ENCODE measurements at places on chromosomes 2 and 18.
A peak's percentile ranks its signal among the peaks of the same experiment; 100 is the strongest.

DNA sequence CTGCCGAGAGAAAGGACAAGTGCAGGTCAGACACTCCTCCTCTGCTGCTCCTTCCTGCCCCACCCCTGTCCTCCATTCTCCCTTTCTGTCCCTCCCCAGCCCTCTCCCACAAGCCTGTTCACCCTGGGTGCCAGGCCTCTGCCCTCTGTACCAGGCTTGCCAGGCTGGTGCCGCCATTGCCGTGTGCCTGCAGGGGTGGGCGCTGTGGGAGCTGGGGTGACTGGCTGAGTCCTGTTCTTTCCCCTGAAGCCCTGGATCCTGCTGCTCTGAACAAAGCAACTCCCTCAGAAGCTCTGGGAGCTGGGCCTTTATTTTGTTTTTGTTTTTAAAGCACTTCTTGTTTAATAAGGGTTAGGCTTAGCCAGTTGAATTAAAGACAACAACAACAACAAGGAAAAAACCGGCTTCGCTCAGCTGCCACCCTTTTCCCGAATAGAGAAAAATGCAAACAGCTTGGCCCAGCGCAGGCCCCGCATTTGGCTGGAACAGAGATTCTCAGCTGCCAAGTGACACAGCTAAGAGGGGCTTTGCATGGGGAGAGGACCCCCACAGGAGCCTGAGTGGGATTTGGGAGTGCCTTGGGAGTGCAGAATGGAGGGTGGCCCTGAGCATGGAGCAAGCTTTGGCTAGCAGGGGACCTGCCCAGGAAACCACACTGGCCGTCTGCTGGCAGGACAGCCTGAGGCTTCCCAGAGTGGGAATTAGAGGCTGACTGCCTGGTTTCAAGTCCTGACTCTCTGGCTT lies 9.1 kb downstream of the PCARE start:
- H3K4me3 ChIP-seq: no peak overlapping the region
- H3K36me3 ChIP-seq: no peaks in the 10 kb centered on the region
- peaks cover 7% of the 10 kb centered on the region for H3K4me1 ChIP-seq
- H3K27me3 ChIP-seq: no peaks in the 10 kb centered on the region
- DNase-seq: no peak

DNA sequence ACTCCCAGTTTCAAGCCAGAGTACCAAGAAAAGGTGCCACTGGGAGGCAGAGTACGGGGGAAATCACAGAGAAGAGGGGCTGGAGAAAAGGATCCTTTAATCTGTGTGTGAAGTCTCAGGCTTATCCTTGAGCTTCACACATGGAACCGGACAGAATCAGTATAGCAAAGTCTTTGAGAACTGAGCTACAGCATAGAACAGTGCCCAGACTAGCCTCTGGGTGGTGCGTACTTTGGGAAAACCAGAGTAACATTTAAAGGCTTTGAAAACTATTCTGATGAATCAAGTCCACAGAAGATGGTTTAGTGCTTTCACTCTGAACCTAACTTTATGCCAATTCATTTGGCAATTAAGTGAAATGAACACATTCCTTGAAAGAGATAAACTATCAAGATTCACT lies 83.1 kb downstream of the BABAM2 start:
- no peaks in the 10 kb centered on the region for H3K27me3 ChIP-seq
- H3K27ac ChIP-seq: no peak overlapping the region
- H3K4me1 ChIP-seq: no peaks in the 10 kb centered on the region
- no peaks in the 10 kb centered on the region for H3K36me3 ChIP-seq
- no peak for DNase-seq

DNA sequence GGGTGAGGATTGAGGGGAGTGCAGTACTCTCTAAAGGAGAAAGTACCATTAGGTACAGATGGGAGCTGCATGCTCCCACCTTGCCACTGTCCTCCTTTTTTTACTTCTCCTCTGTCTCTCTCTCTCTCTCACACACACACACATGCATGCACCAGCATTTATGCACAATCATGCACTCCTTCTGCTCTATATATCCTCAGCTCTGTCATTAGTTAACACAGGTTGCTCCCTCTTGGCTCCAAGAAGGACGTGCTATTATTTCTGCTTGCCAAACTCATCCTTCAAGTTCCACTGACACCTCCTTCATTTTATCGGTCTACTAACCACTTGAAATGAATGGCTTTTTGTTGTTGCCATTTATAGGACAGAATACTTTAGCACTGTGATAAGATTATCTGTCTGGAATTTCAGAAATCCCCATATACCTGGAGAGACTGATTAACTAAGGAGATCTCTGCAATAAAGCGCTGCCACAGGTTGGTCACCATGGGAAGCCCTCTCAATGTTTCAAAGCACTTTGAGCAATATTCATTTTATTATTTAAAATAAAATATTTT lies 178.5 kb upstream of the TRIB2 start:
- H3K4me3 ChIP-seq: no peak overlapping the region
- H3K27ac ChIP-seq: no peak overlapping the region
- no peaks in the 10 kb centered on the region for H3K36me3 ChIP-seq
- DNase-seq: no peak
- H3K27me3 ChIP-seq: no peaks in the 10 kb centered on the region

DNA sequence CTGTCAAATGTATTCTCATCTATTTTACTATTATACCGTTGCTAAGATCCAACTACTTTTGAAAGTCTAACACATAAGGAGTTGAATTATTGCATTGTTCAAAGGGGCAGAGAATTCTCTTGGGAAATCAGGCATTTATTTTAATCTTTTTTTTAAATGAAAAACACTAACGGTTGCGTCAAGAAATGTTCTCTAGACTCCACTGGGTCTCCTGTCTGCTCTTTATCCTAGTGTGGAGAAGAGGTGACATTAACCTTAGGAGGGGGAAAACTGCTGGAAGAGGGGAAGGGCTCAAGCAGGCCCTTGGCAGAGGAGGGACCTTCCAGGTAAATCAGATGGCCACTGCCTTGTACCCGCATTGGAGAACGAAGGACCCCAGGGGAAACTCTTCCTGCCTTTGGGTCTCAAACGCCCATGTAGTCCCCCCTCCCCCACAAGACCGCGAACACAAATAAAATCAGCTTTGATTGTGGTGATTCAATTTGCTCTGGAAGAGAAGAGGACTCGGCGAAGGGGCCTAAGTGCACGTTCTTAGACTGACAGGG lies 1.1 kb upstream of the APCDD1 start:
- no peak for DNase-seq
- no peak overlapping the region for H3K4me3 ChIP-seq
- no peaks in the 10 kb centered on the region for H3K27me3 ChIP-seq
- peaks cover 12% of the 10 kb centered on the region for H3K4me1 ChIP-seq
- H3K27ac ChIP-seq: peak overlapping the region; percentile 85

GRCh38 chr2:106562268-106563186 lies 75.4 kb downstream of the CD8B2 start:
- no peak overlapping the region for H3K4me3 ChIP-seq
- no peak for DNase-seq
- peaks cover 7% of the 10 kb centered on the region for H3K4me1 ChIP-seq
- no peak overlapping the region for H3K27ac ChIP-seq

- no peaks in the 10 kb centered on the region for H3K36me3 ChIP-seq
- H3K27me3 ChIP-seq: no peaks in the 10 kb centered on the region
- no peak overlapping the region for H3K4me3 ChIP-seq
These were observed 260.9 kb downstream of the RAD51AP2 start for GRCh38 chr2:17257189-17257909.

DNA sequence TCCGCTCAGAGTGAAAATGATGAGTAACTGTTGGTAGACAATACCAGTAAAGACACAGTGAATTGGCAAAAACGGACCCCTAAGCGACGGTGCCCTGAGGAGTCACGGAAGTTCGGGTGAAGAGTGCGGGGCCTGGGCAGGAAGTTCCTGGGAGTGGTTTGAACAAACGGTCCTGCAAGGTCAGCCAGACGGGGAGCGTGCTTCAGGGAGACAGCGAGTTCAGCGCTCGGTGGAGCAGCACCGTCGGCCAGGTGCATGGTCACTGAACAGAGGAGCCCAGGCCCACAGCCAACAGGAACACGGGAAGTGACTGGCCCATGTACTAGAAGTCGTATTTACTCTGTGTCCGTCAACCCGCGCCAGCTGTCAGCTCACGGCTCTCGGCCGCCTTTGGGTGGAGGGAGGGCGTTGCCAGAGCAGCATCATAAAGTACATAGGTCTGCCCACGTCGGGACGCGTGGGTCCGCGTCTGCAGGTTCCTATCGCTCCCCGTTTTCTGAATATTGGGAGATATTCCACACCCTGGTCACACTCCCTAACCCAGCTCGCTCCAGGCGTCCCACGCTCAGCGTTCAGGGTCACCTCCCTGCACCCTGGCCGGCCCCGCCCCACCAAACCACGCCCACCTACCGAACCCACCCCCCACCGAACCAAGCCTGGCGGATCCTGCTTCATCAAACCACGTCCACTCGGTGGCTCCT lies 75.6 kb upstream of the UXS1 start:
- DNase-seq: peak; percentile 88
- no peaks in the 10 kb centered on the region for H3K27me3 ChIP-seq
- H3K36me3 ChIP-seq: no peaks in the 10 kb centered on the region
- peak overlapping the region; percentile 26 for H3K27ac ChIP-seq
- peaks cover 7% of the 10 kb centered on the region for H3K4me1 ChIP-seq

DNA sequence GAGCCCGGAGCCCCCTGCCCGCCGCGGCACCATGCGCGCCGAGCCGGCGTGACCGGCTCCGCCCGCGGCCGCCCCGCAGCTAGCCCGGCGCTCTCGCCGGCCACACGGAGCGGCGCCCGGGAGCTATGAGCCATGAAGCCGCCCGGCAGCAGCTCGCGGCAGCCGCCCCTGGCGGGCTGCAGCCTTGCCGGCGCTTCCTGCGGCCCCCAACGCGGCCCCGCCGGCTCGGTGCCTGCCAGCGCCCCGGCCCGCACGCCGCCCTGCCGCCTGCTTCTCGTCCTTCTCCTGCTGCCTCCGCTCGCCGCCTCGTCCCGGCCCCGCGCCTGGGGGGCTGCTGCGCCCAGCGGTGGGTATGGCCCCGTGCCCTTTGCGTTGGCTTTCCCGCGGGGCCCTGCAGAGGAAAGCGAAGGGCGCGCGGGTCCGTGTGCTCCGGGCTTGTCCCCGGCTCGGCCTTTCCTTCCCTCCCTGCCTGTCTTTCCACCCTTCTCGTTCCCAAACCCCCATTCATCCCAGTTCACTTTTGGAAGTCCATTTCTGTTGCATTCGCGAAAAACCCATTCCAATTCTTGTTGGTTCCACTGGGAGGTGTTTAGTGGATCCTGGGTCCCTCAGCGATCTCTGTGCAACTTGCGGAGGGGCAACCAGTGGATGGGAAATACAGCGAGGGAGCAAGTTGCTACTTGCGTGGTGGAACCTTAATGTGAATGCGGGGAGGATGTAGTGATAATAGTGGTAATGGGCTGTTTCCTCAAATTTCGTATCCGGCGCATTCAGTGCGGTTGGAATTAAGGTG lies 599 bp downstream of the ADAM23 start:
- peak overlapping the region; percentile 35 for H3K4me3 ChIP-seq
- H3K36me3 ChIP-seq: no peaks in the 10 kb centered on the region
- H3K27ac ChIP-seq: no peak overlapping the region
- DNase-seq: no peak
- H3K27me3 ChIP-seq: peaks cover 68% of the 10 kb centered on the region

- peaks cover 18% of the 10 kb centered on the region for H3K4me1 ChIP-seq
- H3K27me3 ChIP-seq: no peaks in the 10 kb centered on the region
- no peak for DNase-seq
- H3K36me3 ChIP-seq: no peaks in the 10 kb centered on the region
- no peak overlapping the region for H3K4me3 ChIP-seq
These were observed 183.5 kb downstream of the GLI2 start for GRCh38 chr2:120919216-120919615.

DNA sequence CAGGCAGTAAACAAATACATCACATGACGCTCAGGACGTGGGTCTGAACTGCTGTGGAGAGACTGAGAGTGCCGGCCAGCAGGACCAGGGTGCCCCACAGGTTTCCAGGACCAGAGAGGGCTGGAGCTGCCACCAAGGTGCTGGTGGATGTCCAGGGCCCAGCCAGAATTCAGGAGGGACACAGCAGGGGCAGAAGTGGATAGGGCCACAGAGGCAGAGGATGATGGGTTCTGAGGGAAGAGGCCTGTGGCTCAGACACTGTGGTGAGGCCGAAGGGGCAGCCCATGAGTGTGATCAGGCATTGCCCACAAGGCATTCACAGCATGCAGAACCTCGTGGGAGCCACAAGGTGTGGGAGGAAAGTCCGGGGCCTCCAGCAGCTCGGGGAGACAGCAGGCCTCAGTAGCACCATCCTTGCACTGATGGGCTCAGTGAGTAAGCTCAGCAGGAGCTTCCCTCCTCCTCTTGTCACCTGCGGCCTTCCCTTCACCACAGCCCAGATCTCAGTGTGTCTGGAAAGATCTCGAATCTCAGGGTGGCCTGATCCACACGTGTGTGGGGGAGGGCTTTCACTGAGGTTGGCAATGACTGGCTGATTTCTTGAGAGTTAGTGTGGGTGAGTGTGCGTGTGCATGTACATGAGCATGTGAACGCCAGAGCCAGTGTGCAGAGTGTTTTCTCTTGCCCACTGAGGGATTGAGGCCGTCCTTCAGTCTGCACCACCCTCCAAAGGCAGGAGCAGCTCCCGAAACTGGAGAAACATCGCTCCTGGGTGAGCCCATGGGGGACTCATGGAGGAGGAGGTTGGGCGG lies 181.8 kb upstream of the RAB6C start:
- no peak overlapping the region for H3K27ac ChIP-seq
- no peak overlapping the region for H3K4me3 ChIP-seq
- no peaks in the 10 kb centered on the region for H3K4me1 ChIP-seq
- H3K36me3 ChIP-seq: no peaks in the 10 kb centered on the region
- no peaks in the 10 kb centered on the region for H3K27me3 ChIP-seq

DNA sequence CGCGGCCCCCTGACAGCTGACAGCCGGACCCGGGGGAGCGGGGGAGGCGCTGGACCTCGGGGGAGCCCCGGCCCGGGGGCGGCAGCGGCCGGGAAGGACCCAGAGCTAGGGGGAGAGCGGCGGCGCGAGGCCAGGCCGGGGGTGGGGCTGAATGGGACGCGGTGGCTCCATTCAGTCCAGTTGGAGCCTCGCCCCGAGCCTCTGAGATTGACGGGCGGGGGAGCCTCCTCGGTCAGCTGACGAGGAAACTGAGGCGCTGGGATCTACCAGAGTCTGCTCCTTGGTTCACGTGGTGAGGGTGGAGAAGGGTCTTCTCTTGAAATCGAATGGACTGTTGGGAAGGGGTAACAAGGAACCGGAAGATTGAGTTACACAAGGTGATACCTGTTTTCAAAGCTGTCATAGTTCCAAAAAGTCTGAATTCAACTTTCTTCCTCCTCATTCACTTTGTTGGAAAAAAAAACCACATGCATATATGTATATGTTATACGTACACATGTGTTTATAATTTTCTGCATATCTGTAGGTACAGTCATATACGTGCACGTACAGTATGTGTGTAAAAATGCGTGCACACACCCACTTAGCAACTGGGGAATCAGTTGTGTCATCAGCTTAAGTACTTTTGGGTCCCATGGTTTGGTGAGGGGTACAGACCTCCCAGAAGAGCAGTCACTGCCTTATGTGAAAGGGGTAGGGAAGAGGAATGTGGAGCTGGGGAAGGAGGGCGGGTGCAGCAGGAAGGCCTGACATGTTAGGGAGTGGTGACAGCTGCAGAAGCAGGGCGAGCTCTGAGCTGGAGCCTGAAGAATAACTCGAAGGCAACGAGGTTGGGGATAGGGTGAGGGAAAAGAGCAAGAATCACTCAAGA lies 628 bp downstream of the PPP1R7 start:
- peak overlapping the region; percentile 98 for H3K4me3 ChIP-seq
- H3K4me1 ChIP-seq: peaks cover 17% of the 10 kb centered on the region
- no peaks in the 10 kb centered on the region for H3K27me3 ChIP-seq
- peak overlapping the region; percentile 84 for H3K27ac ChIP-seq

- no peaks in the 10 kb centered on the region for H3K4me1 ChIP-seq
- H3K36me3 ChIP-seq: no peaks in the 10 kb centered on the region
- no peak overlapping the region for H3K27ac ChIP-seq
These were observed 82.1 kb downstream of the OLA1 start for GRCh38 chr2:174166261-174166660.
